ENCODE measurements at places on chromosomes 3 and 15.

DNA sequence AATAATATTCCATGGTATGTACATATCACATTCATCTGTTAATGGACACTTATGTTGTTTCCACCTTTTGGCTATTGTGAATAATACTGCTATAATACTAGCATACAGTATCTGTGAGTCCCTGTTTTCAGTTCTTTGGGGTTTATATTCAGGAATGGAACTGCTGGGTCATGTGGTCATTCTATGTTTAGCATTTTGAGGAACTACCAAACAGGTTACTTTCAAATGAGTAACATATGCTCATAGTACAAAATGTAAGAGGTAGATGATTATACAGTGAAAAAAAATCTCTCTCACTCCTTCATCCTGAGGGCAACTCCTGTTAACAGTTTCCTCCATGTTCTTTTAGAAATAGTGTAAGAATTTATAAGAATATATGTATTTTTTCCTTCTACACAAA is 162.2 kb downstream of the PLD1 start:
- no peak for DNase-seq

GRCh38 chr3:155079746-155080487 is at the start of gene MME:
TSS of gene MME (plus strand) at chr3:155080319. CDS start at chr3:155084168, 3,849 bp downstream.
- DNase-seq, result no peak

- DNase-seq, result no peak
These were observed 711.5 kb upstream of the LMCD1 start for GRCh38 chr3:7790141-7790540.

GRCh38 chr3:22861426-22861825 is 341.7 kb upstream of the UBE2E2 start:
- no peak for DNase-seq

DNA sequence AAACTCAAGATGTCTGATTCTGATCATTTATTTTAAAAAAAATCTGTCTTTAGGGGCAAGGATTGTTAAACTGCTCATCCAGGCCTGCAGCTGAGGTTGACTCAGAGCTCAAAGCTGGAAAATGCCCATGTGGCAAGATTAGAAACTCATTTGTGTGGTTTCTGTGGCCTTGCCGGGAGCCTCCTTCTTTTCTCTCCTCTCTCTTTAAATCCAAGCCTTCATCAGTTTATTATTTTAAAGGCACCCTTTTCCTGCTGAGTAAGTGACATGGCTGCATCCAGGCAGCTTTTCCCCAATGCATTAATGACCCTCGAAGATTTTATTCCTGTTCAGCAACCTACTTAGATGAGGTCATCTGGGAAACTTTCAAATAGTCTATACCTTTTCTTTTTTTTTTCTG is 221.3 kb upstream of the CDIN1 start:
- no peak for DNase-seq

DNA sequence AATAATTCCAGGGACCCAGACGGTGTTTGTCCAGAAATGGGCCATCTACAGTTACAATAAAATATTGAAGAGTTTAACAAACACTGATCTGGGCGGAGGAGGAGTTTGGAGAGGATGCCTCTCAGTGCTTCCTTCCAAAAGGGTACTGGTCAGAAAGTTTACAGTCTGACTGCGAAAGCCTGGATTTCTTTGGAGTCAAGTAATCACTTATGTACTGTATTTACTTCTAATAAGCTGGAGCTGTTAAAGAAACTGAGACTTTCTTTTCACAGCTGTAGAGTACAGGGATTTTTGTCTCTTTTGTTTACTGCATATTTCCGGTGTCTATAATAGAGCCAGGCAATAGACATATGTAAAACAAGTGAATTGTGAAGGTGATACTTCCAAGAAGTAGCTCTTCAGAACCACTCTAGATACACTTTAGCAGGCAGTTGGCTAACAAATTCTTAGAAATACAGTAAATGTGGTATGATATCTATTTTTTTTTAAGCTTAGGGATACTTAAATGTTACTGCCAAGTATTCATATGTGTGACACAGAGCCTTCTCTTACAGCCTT is 22.1 kb upstream of the NEO1 start:
- DNase-seq, result no peak

- no peak for DNase-seq
These were observed 64.8 kb downstream of the DUT start for GRCh38 chr15:48396020-48396419.

GRCh38 chr15:72339777-72340177 is 19.8 kb upstream of the CELF6 start:
- no peak for DNase-seq

GRCh38 chr3:76585794-76586392 is 454.0 kb upstream of the ROBO2 start:
- no peak for DNase-seq

GRCh38 chr15:55254916-55255679 is 34.5 kb downstream of the RAB27A start:
- no peak for DNase-seq

- DNase-seq, result peak; percentile 84
These were observed 925 bp upstream of the PSTPIP1 start for GRCh38 chr15:76994001-76994400.

DNA sequence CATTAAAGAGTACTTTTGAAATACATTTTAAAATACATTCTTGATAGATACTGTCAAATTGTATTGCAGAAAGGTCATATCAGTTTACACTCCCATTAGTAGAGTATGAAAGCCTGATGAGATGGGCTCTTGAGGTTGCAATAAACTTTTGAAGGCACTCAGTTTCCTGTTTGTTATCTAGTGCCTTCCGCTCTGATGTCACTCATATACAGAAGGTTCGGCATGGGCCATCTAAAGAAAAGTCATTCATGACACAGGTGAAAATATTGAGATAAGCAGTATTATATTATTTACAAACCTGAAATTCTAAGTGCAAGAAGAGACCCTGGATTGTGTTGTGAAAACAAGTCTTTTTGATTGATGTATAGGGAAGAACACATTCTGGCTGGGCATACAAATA is 36.5 kb upstream of the DENND4A start:
- peak; percentile 47 for DNase-seq

- DNase-seq, result no peak
These were observed 15.3 kb upstream of the PHC3 start for GRCh38 chr3:170196833-170197232.

DNA sequence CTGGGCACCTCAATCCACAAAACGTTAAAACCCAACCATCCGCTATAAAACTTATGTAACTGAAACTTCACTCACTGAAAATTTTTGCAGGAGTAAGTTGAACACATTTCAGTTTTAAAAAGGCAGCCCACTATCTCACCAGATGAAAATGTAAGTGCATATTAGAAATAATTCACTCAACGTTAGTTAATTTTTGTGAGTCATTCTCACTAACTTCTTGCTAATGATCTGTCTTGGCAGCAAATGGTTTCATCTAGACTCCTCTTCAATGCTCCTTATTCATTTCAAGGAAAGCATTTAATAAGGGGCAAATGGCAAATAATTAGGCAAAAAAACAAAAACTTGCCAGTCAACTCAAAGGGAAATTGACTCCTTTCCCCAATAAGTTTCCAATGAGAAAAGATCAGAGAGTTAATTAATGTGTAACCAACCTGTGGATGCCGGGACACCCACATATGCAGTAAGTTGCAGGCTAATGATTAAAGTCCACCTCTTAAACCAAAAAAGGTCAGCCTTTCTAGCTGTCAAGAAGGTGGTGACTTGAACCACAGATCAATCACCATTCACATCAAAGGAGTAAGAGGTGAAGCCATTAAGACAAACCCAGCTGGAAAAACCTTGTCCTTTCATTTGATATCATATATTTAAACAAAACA is 22.9 kb upstream of the PRICKLE2 start:
- no peak for DNase-seq

DNA sequence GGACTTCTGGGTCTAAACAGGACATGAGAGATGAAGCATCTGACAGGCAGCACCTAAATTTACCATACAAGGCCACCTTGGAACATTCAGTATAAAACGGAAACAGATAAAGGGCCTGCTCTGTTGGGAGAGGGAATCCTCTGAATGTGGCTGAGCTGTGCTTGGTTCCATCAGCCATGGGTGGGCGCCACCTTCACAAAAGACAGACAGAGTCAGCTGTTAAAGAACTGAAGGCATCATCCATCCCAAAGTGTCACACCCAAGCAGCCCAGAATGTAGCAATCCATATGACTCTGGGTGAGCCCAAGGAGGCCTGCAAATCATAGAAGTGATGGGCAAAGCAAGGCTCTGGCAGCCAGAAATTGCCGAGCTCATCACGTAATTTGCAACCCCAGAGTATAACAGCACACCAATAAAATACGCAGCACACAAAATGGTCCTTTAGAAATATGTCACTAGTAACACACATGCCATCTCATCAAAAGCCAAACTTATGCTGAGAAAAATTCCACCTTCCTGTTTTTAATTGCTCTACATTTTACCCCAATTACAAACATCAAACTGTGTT is 24.8 kb upstream of the RBP1 start:
- no peak for DNase-seq

- DNase-seq, result no peak
These were observed 17.9 kb downstream of the HRH1 start for GRCh38 chr3:11172096-11172690.

DNA sequence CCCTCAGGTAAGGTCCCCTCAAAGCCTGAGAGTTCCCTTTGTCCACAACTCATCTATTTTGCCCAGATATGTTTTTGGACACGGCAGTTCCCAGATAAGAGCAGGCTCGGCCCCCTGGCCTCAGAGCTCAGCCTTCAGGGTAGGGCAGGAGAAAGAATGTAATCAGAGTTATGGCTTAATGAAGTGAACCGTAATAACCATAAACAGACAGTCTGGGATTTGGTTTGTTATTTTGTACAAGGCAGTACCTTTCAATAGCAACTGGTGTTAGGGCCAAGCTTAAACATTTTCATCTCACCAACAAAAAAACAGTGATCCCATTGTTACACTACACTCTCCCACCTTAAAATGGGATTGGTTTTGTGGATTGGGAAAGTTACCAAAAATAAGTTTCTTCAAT is 12.2 kb upstream of the ALDH1A3 start:
- no peak for DNase-seq

GRCh38 chr3:172786036-172786435 is 35.5 kb downstream of the ECT2 start:
- no peak for DNase-seq

- DNase-seq, result no peak
These were observed 97.1 kb downstream of the TMEM212 start for GRCh38 chr3:171940151-171940649.

- no peak for DNase-seq
These were observed 101.7 kb upstream of the SMAD3 start for GRCh38 chr15:66963710-66964109.

DNA sequence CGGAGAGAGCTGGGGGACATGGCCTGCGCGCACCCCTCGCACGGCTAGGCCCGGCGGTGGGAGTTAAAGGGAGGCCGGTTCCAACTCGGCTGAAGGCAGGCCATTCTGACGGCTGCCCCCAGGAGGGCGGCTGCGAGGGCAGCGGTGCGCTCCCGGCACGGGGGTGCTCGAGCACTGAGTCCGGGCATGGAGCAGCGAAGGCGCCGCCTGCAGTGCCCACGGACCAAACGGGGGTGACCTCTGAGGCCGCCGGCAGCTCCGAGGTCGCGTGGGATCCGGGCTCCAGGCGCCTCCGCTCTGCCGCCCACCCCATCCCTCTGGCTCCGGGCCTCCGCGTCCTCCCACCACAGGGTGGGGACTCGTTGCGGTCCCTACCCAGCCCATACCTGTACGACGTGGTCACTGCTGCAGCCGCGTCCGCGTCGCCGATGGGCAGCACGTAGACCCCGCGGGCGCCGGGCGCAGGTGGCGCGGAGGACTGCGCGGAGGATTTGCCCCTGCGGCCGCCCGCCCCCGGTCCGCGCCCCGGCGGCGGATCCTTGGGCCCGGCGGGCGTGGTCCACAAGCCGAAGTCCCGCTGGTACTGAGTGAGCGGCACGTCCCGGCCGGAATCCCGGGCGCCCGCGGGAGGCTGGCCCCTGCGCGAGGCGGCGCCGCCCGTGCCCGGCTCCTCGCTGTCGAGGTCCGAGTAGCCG is 469 bp downstream of the MAP6D1 start:
- DNase-seq, result peak; percentile 34

DNA sequence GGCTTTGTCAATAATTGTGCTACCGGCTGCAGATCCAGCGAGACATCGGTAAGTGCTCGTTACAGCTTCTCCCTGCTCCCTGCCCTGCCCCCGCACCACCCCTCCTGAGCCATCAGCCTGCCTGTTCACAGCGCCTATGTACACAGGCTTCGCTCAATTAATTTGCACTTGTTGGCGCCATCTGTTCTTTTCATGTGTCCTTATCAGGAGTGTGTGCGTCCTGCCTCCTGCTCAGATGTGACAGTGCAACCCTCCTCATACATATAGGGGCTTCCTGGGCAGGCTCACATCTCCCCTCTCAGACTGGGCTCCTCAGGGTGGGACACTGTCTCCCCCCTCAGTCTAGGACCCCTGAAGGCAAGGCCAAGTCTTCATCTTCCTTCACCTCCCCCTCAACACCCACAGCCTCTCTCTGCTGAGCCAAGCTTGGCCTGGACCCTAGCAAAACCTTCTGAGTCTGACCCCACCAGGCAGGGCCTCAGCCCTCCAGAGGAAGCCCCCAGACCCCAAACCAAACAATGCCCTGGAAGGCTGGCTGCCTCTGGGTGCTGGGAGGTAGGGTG is 54.9 kb downstream of the CYP11A1 start:
- no peak for DNase-seq

- no peak for DNase-seq
These were observed 17.8 kb upstream of the MCCC1 start for GRCh38 chr3:183117056-183117455.

DNA sequence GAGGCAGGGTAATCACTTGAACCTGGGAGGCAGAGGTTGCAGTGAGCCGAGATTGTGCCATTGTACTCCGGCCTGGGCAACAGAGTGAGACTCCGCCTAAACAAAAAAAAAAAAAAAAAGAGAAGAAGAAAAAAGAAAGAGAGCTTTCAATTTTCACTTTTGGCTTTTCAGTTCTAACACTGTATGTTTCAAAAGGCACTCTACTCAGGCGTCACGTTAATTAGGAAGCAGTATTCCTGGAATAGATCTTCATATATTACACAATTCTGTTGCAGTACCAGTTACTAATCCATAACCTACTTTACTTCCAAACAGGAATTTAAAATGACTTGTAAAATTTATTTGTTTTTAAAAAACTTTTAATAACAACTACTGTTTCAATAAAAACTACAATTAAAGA is 131.7 kb upstream of the PLXND1 start:
- DNase-seq, result no peak

- no peak for DNase-seq
These were observed 92.6 kb downstream of the TFDP2 start for GRCh38 chr3:142056656-142057330.

- no peak for DNase-seq
These were observed 223.6 kb downstream of the WDR72 start for GRCh38 chr15:53535886-53536285.

- DNase-seq, result no peak
These were observed 123.1 kb downstream of the APBA2 start for GRCh38 chr15:29008846-29009245.

GRCh38 chr15:83099290-83099689 is 8.2 kb upstream of the TM6SF1 start:
- no peak for DNase-seq

Data from CD4-positive, alpha-beta T cell treated with Interleukin-17A for 4 hours (primary cell).